Stimulated activated CD4-positive, alpha-beta T cell treated with anti-CD3 and anti-CD28 coated beads, TNF-alpha, amount 100 ng/mL, for 1 hour (primary cell): ENCODE measurements at places on chromosomes 7 and 10.

- DNase-seq, result no peak
Observed at GRCh38 chr7:87111877-87112276, 40.4 kb upstream of the DMTF1 start.

DNA sequence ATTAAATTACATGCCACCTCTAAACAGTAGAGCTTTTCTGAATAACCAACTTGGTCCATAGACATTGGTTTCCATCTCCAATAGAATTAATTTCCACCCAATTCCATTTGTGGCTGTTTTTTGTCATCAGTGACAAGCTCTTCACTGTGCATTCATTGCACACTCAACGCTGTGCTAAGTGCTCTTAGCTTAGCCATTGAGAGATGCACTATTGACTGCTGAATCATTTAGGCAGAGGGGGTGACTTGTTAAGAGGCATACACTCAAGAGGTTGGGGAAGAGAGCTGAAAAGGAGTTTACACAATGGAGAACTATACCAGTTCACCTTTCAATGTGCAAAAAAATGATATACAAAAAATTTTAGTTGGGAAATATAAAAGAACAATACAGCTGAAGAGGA is 31.9 kb upstream of the CBLL1 start:
- DNase-seq, result no peak

GRCh38 chr10:26725837-26726727 is 28.6 kb downstream of the PDSS1 start:
- DNase-seq, result no peak

DNA sequence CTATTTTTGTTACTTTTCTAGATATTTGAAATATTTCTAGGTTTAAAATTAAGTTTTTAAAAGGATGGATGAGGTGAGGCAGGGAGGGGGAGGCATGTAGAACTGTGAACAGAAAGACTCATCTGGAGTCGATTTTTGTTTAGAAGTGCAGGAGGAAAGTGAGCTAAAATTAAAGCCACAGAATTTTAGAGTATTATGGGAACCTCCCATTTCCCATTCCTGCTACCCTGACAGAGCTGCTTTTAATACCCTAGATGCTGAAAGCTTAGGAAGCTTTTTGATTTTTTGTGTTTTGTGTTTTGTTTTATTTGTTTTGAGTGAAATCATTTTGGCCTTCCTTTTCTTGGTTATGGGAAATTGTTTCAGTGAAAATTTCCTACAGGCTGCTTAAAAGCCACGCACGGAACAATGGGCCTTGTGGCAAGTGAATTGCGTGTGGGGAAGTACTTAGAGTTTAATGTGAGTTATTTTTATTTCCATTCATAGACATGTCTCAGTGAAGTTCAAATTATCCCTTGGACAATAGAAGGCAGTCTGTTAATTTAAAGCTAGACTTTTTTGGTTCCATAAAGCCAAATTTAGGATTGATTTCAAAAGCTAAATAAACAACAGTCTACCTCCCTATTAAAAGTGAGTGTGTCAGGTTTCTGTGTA is 102.0 kb upstream of the HDAC9 start:
- DNase-seq, result no peak

GRCh38 chr10:97096261-97097083 is 89.3 kb downstream of the SLIT1 start:
- no peak for DNase-seq

DNA sequence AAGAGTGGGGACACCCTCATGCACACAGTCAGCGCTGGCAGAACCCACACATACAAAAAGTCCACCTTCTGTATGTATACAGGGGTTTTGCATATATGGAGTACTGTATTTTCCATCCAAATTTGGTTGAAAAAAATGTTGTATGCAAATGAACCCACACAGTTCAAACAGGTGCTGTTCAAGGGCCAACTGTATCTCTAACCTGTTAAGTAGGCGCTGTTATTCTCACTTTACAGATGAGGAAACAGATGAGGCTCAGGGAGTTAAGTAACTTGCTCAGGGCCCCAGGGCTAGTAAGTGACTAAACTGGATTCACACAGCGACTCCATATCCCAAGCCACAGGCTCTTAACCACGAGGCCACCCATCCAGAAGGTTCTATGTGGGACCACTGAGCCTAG is 69.9 kb downstream of the C10orf105 start:
- no peak for DNase-seq

- DNase-seq, result no peak
Observed at GRCh38 chr7:41122256-41122987, 580.5 kb downstream of the INHBA start.

DNA sequence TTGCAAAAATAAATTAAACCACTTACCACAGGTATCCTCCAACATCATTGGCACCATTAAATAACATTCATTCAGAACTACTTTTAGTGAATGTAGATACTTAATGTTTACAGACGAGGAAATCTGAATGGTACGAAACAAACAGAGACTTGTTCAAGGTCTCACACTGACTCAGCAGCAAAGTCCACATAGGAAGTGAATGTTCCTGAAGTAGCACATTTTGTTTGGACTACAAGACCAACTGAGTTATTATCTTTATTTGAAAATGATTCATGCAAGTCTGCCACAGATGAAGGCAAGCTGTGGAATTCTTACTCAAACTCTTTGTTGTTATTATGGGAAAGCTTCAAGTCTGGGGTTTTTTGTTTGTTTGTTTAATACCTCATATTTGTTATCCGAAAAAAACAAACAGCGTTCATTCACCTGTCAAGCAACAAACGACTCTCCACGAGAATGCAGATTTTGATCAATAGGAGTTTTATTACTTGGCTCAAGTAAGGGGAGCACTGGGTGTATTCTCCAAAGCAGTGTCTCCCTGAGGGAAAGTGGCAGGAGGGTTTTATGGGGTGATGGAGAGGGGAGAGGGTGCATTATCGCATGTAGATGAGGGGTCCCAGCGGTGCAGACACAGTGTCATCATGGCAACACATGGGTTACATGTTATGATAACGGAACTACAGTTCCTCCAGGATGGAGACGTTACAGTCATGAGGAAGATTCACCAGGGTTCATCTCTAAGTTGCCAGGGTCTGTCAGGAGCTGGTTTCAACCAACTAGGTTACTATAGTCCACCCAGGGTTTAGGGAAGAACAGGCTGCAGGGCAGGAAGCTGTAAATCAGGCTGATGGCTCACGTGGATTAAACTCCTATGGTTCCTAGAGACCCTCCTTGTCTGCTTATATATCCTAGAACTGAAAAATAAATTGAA is 147.7 kb upstream of the AKR1E2 start:
- DNase-seq, result no peak

DNA sequence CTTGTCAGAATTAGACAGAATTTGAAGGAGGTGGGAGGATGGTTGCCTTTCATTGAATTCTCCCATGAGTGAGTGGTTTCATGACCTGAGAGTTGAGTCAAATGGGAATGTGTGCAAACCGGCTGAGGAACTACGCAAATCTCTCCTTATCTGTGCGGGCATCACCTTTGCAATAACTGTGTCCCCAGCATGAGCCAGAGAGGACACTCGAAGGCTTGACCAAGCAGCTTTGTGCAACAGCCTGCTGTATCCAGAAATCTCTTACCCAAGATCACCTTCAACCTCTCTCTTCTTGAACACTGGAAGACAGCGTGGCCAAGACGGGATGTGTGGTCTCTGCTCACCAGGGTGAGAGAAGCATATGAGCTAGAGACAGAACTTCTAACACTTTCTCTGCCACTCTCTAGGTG is 93.8 kb upstream of the IKZF1 start:
- no peak for DNase-seq

DNA sequence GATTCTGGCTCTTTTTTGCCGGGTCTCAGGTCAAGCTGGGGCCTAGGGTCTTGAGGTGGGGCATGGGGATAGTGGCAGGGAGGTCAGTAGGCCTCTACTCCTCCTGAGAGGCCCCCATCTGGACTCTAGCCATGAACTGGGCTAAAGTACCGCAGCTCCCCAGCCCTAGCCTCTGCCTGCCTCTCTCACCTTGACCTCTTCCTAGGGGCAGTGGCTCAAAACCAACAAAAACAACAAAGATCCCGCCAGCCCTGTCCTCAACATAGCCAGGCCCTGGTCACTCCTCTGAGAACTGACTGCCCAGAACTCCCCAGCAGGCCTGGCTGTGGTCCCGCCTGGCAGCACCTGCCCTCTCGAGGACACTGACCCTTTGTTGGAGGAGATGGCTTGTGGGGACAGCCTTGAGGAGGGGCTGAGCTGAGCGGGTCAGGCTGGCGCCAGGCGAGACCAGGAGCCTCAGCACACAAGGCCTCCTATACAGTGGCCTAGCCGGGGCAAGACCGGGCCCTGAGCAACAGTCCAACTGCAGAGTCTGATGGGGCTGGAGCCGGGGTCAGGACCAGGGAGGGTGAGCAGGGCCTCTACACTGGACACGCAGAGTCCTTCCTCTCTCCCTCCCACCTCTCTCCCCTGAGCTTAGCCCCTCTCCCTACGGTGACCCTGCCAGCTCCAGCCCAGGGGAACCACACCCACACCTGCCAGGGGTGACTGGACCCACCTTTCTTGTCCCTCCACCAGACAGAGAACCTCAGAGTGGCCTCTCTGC is 11.6 kb upstream of the PPIF start:
- no peak for DNase-seq

GRCh38 chr7:5687936-5688630 is 93.4 kb downstream of the RNF216 start:
- no peak for DNase-seq

GRCh38 chr10:82278401-82279182 is 403.6 kb downstream of the NRG3 start:
- DNase-seq, result no peak

GRCh38 chr10:43206391-43207235 is 60.3 kb downstream of the RASGEF1A start:
- DNase-seq, result no peak

- no peak for DNase-seq
Observed at GRCh38 chr7:110311556-110311955, 779.4 kb upstream of the LRRN3 start.

GRCh38 chr10:69825604-69826003 is 23.9 kb downstream of the COL13A1 start:
- DNase-seq, result no peak

DNA sequence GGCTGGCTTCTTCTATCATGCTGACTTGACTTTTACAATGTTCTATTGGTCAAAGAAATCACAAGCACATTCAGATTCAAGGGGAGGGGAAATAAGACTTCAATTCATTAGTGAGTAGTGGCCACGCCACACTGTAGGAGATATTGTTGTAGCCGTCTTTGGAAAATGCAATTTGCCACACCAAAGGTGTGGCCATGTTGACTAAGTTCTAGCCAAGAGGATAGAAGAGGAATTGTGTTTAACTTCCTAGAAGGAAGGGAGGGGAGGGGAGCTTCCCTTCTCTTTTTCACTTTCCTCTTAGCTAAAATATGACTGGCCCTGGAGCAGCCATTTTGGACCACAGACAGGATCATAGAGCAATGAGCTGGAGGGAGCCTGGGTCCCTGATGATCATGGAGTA is 3.4 kb upstream of the PRKAR2B start:
- no peak for DNase-seq

GRCh38 chr10:93473161-93473560 is 9.0 kb downstream of the MYOF start:
- no peak for DNase-seq

- DNase-seq, result no peak
Observed at GRCh38 chr10:24408365-24408764, 199.4 kb downstream of the KIAA1217 start.

DNA sequence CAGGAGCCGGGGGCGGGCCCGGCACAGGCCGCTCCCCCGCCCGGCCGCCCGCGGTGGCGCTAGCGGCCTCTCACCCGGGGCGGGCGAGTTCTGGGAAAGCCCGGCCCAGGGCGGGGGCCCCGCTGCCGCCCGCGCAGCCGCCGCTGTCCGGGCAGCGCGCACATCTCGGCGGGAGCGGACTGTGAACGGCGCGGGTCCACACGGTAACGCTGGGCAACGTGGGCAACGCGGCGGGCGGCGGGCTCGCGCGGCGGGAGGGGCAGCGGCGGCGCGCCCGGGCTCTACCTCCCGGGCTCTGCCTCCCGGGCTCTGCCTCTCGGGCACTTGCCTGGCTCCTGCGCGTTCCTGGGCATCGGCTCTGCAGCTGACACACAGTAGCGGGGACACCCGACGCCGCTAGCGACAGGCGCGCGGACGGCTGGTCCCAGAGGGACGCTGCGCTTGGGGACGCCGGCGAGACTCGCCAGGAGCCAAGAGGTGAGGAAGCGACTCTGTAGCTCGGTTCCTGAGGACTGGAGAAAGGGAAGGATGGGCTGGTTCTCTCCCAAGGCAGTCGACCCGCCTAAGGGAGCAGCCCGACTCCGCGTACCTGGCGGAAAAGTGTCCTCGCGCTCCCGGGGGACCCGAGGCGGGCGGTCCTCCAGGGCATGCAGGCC is at the start of gene PLCE1:
TSS of gene PLCE1 (plus strand) at position 150 of the 656 bp plus-strand sequence. CDS start 37,116 bp downstream, outside the sequence.
- no peak for DNase-seq

GRCh38 chr10:58920655-58921003 is 255.8 kb upstream of the PHYHIPL start:
- DNase-seq, result no peak

DNA sequence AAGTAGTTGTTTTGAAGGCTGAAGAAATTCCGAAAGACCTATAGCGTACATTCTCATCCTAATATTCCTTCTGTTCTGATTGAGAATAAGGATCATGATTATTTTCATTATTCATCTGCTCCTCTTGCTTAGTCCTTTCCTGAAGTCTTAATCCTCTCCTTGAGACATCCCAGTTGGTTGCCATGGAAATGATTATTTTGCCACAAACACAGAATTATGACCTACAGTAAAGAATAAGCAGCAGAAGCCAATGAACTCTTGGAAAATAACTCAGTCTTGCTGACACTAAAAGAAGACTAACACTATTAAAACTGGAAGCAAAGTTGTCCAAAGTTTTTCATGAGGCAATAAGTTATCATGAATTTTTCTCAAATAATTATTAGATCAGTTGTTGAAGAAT is 47.8 kb upstream of the JAZF1 start:
- DNase-seq, result no peak

DNA sequence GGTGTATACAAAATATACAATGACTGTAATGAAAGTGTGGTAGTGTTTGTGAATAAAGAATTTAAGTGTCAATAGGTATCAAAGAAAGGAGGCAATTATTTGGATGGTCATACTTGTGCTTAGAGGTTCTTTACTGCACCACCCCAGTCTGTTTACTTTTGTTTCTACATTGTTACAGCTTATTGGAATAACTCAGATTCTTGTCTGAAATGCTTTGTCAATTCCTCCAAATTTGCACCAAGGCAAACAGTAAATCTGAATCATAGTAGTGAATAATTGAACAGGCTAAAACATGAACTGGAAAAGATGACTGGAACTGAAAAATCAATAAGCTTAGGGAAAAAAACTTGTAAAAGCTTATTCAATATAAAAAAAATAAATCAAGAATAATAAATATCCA is 319.2 kb downstream of the EXOC4 start:
- DNase-seq, result no peak

- no peak for DNase-seq
Observed at GRCh38 chr10:15624401-15625196, 95.1 kb downstream of the ITGA8 start.

GRCh38 chr10:60784641-60785040 is 6.4 kb downstream of the CDK1 start:
- no peak for DNase-seq

DNA sequence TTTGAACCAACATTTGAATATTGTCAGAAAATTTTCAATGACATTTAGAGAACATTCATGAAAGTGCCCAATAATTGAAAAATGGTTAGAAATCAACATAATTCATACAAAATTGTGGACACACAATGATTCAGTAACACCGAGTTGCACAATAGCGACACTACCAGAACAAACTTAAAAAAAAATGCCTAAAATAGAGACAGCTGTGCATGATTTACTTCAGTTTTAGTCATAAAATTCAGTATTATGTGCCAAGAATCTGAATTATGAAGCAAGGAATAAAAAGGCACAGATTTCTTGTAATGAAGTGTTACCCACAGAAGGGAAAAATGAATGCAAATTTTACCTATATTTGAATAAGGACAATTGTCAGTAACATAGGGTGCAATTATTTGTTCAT is 396.0 kb downstream of the SEMA3D start:
- no peak for DNase-seq
